Activated T-helper 1 cell treated with anti-CD3 and anti-CD28 coated beads, Interleukin-2, amount 50 U/mL, for 16 hours (primary cell): ENCODE measurements at places on chromosomes 7 and 10.

DNA sequence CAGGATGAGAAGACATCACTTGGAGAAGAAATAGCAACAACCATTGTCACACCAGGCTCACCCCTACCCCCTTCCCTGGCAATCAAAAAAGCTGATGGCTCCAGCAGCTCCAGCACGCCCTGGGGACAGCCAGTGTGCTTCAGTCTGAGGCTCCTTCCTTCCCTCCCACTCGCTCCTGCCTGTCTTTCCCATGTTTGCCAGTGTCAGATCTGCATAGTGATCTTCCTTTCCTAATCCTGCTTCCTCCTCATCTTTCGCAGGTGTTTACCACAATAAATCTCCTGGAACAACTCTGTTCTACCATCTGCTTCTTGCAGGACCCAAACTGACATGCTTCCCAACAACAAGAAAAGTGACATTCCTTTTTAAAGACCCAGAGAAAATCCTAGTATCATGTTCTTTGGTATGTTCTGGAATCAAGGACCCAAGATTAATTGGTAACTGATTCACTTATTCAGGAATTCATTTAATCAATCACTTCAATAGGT, 57.1 kb downstream of the STEAP1B start:
- no peak for DNase-seq

DNA sequence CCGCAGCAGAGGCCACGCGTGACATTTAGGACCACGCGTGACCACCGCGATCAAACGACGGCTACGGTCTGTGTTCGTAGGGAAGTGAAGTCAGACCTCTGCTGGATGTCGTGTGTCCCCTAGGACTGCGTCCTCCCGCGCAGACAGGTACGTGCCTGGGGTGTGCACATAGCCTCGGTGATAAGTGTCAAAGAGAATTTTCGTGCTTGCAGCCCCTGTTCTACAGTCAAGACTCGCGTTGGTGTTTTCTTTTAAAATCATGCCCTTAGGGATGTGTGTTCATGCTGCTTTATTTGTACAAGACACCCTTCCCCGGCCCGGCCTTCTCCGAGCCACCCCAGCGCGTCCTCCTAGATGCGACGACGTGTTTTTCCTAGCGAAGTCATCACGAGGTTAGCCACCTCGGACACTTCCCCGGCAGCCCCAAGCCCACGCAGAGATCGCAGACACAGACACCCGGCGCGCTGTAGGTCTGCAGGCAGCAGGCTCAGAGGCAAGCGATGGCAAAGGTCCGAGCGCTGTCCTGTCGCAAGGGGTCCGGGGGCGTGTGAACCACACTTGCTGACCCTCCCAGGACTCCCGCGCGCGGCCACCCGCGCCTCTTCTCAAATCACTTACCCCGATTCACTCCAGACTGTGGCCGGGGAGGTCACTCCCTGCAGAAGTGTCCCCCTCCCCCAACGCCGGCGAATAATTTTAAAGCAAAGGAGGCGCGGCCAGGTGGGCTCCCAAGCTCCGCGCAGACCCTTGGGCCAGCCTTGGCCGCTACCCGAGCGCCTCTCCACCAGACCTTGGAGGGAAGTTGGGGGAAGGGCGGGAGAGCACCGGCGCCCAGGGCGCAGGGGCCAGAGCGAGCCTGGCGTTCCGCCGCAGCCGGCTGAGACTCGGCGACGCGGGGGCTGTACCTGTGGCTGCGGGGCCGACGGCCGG, 552 bp downstream of the MKX start:
- DNase-seq = no peak

- peak; percentile 27 for DNase-seq
Observed at GRCh38 chr7:17144322-17144721, 154.1 kb upstream of the AHR start.

DNA sequence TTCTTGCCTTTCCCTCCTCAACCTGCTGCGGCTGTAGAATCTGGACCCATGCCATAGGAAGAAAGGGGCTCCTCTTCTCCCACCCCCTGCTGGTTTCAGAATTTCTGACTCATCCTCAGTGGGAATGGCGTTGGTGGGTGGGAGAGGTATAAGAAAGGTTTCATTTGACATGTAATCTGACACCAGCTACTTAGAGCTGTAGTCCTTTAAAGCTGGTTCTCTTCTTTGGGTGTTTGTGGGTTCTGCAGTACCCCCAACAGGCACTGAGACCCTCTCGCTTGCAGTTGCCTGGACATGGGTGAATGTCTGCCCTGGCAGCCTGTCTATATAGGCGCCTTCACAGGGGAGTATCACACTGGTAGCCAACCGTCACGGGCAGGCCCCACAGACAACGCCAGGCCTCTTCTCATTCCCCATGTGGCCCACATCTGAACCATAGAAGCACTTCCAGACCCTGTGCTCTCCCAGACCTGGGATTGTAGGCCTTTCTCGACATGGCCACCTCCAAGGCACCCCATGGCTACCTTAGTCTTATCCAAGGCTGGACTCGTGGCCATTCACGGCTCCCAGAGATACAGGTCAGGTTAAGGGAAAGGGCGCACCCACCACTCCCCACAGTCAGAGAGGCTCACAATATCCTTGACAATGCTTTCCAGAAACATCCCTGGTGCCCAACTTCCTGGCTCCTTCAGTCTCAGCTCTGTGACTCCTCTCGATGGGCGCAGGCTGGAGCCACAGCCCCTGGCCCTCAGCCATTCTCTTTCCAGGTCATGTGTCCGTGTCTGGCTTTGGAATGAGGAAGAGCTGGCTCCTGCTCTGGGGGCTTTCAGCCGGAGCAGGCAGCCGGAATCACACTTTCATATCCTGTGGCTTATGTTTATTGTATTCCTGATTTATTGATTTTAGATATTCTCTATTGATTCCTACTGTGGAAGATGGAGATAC, 17.5 kb downstream of the ZNF862 start:
- no peak for DNase-seq

GRCh38 chr7:33998476-33998875, 93.1 kb downstream of the BMPER start:
- DNase-seq = no peak

GRCh38 chr10:109906316-109906715, 17.0 kb downstream of the XPNPEP1 start:
- no peak for DNase-seq

- no peak for DNase-seq
Observed at GRCh38 chr10:117221156-117221711, 19.7 kb upstream of the SLC18A2 start.

DNA sequence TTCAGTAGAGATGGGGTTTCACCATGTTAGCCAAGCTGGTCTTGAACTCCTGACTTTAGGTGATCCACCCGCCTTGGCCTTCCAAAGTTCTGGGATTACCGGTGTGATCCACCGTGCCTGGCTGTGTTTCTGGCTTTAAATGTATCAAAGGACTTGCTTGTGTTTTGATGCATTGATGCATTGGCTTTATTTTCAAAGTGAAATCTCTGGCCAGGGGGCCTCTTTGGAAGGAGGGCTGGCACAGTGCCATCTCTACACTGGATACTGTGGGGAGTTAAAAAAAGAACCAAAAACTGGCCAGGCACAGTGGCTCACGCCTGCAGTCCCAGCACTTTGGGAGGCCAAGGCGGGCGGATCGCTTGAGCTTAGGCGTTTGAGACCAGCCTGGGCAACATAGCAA, 16.0 kb downstream of the MNX1 start:
- DNase-seq = no peak

GRCh38 chr10:28840971-28841370, 163.7 kb downstream of the BAMBI start:
- DNase-seq = no peak

DNA sequence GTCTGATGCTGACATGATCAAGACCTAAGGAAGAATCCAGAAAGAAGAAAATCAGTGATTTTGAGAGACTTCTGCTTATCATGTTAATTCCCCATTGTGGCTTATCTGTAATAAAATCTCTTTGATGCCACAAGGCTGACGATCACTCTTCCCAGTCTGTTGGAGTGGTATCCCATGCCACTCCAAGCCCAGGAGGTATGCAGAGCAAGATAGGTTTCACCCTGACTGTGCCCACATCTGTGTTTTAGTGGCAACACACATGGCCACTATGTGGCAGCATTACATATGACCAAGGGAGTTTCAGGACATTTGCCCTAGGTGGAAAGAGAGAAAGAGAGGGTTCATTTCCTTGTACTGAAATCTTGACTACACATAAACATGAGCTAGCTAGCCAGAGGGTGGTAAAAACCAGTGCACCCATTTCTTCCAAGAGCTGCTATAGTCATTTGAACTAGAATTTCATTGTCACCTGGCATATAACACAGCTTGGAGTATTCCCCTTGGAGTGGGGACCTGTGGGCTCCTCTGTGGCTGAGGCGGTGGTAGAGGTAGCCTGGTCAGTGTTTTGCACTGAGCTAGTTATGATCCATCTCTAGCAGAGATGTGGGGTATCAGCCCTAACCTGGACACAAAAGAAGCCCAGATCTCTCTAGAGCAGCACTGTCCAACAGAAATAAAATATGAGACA, 20.8 kb downstream of the LAMB4 start:
- no peak for DNase-seq

DNA sequence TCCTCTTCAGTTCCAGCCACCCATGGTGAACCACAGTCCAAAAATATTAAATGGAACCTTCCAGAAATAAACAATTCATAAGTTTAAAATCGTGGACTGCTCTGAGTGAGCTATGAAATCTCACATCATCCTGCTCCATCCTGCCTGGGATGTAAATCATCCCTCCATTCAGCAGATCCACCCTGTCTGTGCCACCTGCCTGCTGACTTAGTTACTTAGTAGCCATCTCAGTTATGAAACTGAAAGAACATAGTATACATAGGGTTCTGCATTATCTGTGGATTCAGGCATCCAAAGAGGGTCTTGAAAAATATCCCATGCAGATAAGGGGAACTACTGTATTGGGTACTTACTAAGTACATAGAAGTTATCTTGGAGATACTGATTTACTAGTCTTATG, 89.0 kb downstream of the ST8SIA6 start:
- no peak for DNase-seq

GRCh38 chr7:71286336-71286735, 154.4 kb downstream of the GALNT17 start:
- no peak for DNase-seq

GRCh38 chr10:28711776-28712175, 34.5 kb downstream of the BAMBI start:
- no peak for DNase-seq

DNA sequence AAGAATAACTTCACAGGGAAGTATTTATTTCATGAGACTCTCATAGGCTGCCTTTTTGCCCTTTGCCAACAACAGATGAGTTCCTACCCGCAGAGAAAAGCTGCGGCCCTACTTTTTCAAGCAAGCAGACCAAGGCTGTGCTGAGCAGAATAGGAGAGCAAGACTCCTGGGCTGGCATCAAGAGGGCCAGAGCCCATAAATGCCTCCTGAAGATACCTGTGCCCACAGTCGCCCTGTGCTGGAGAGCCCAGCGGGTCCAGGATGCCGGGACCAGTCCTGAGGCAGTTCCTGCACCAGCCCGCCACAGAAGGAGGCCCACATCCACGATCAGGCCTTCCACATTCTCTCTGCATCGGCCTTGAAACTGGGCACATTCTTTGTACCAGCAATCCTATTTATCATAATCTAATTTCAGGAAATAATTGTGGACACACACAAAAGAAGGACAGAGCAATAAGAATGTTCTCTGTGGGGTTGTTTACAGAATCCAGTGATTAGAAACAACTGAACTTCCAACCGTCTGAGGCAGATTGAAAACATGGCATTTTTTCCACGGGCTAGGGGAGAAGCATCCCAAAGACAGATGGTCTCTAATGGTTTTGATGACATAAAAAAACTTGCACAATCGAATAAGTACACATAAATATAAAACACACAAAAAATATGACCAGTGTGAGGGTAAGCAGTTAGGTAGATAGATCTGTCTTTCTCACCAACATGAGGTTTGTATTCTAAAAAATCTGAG, 95.6 kb downstream of the CPXM2 start:
- DNase-seq = no peak

- DNase-seq = no peak
Observed at GRCh38 chr10:113026679-113027078, 76.6 kb downstream of the TCF7L2 start.

GRCh38 chr7:8582728-8583127, 149.3 kb downstream of the NXPH1 start:
- DNase-seq = no peak

DNA sequence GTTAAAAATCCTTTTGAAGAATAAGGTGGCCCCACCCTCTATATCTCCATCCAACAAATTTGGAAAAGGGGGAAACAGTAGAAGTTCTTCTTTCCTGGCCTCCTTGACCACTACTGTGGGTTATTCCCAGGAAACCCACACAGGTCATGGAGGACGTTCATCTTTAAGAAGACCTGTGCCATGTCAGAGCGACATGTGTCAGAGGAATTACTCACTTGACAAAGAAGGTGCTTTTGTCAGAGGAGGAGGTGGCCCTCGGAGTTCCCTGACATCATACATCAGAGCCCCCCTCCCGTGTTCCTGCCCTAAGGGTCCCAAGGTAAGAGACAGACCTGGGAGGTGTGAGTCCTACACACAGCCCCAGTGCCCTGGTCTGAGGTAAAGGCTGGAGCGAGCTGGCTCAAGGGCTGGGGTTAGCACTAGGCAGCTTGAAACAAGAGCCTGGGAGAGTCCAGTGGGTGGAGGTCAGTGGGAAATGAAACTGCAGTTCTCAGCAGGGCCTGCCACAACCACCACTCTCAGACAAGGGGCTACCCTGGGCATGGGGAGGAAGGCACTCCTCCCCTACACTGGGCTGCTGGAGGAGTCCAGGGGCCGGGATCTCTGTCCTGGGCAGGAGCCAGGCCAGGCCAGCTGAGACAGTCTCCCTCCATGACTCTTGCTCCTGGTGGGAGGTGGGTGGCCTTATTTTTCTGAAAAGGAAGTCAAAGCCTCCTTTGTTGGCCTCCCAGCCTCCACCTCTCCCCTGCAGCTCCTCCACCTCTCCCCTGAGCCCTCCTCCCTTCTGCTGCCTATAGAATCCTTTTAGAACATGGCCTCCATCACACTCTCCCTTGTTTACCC, 21.8 kb upstream of the ZMIZ1 start:
- DNase-seq = no peak

- no peak for DNase-seq
Observed at GRCh38 chr7:131753620-131754222, 197.3 kb upstream of the PODXL start.

DNA sequence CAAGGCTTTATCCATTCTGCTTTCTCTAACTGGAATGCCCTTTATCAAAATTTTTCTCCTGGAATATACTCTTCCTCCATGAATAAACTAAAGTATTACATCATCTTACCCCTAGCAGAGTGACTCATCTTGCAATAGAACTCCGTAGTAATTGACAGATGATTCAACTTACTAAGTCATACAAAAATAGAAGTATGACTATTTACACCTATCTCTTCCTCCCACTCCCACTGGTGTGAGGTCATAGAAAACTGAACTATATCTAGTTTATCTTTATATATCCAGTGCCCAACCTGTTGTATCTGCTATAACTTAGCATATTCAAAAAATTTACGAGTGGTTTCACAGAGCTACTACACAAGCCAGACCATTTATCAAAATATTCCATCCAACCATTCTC, 26.1 kb downstream of the ABCB1 start:
- no peak for DNase-seq

DNA sequence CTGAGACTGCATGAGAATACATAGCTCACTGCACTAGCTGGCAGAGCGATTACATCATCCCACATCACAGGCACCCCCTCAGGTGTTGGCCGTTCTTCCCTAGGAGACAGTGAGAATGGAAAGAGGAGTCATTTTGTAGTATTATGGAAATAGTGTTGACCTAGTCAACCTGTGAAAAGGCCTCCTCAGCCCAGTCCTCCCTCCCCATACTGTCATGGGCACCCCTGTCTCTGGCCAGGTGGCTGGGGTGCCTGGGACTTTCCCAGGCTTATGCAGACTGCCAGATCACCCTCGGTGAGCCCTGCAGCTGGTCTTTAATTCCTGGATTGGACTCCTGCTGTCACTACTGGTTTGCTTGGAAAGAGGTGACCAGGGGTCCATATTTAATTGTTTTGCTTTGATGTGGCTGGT, 4.0 kb downstream of the INPP5A start:
- no peak for DNase-seq
